ENCODE measurements at places on chromosomes 3 and 15.

DNA sequence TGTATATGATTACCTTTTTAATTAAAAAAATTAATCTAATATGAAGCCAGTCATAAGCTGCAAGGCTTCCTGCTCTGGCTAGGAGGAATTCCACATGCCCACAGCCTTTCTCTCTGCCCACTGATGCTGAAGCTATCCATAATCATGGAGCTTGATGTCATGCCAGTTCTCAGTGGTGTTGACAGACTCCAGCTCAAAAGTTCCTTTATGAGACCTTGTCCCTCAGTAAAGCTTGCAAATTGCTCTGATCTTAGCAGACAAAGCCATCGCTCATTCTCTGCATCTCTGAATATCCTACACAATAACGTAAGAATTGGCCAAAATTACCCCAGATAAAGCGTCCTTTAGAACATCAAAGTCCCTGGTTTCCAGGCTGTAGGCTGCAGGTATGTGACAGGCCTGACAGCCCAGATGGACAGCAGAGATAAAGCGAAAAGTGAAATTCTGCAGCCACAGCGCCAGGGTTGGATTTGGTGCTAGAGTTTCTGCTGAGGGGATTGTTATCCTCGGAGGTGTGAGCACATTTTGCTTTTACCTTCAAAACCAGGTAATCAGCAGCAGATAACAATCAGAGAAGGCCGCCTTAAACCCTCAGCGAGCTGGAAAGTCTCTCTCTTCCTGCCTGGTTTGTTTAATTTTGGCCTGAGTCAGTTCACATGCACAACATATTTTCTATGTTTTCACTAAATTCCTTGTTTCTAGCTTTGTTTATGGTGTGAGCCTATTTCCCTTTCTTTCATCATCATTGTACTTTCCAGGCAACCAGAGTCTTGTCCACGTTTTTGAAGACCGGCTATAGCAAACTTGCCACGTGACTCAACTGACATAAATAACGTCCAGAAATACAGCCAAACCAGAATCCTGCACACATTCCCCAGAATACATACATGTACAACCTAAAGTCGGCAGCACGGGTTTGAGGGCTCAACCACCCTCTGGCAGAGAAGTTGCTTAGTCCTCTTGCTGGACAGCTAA, 36.6 kb upstream of the ALDH1A3 start:
- no peak for DNase-seq

- no peak for DNase-seq
Observed at GRCh38 chr15:50426428-50426827, 2.2 kb downstream of the USP8 start.

DNA sequence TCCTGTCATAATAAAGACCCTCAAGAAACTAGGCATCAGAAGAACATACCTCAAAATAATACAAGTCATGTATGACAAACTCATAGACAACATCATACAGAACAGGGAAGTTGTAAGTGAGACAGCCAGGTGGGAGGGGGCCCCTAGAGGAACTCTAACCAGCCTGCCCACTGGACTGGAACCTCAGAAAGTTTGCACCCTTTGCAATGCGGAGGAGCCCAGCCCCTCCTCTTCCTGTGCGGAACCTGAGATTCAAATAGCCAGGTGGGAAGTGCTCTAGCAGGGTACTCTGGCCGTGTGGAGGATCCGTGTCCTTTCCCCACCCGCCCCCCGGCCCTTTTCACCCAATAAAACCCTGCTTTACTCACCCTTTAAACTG, 387.0 kb upstream of the CBLB start:
- no peak for DNase-seq

DNA sequence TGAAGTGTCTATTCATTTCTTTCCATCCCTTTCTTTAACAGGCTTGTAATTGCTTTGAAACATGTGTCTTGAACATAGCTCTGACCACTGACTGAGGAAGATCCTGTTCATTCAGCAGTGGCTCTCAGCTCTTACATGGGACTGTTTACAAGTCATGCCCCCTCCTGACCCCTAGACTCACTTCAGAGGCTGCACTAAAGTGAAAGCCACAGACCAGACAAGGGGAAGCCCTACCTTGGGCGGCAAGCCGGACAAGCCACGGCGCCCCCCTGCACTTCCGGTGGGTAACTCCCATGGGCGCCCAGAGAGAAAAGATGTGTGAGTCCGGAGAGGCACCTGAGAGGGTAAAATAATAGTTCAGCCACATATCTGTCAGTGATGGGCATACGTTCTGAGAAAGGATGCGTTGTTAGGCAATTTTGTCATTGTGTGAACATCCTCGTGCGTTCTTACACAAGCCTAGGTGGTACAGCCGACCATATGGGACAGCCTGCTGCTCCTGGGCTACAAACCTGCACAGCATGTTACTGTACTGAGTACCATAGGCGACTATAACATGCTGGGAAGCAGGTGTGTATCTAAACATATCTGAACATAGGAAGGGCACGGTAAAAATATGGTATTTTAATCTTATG, 116.2 kb downstream of the CHSY1 start:
- DNase-seq = no peak

DNA sequence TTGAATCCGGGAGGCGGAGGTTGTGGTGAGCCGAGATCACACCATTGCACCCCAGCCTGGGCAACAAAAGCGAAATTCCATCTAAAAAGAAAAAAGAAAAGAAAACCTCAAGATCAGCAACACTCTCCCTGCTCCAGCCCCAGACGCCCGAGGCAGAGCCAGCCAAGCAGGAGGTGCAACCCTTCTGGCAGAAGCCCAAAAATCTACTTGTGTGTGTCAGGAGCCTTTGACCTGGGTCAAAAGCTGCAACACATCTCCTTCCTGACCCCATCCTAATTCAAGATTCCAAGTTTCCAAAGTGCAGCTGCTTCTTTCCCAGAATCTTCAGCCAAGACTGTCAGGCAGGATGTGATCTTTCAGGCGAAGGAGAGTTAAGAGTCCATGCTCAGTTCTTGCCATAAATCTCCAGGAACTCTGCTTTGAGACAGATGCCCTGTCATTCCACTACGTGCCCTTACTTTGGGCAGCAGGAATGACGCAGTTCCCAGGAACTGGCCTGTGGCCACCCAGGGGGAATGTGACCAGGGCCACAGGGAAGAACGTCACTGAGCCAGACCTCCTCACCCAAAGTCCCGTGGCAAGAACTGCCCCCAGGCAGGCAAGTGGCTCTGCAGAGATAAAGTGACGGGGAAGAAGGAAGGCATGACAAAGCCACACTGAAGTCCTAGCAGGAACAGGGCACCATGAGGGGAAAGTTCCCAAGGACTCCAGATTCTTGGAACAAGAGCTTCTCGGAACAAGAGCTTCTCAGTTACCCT, 39.4 kb downstream of the SH3BP5 start:
- no peak for DNase-seq

- no peak for DNase-seq
Observed at GRCh38 chr15:83012636-83013035, 1.2 kb upstream of the C15orf40 start.

GRCh38 chr3:186569779-186570095, 783 bp upstream of the DNAJB11 start:
- no peak for DNase-seq

- DNase-seq = no peak
Observed at GRCh38 chr3:134471521-134472193, 14.1 kb downstream of the ANAPC13 start.

DNA sequence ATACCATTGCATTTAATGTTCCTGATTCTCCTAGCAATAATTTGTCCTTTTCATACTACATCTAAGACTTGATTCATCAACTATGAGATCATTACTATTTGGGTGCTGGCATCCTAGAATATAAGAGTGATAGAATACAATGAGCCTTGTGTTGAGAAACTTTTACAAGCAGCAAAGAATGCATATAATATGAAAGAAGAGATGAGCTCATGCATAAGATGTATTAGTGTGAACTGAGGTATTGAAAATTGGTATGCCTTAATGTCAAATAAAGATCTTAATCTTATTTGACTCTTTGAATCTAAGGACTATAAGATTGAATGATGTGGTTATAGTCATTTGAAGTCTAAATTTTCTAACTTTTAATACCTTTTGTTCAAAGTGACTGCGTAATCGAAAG, 220.0 kb upstream of the ARHGEF26 start:
- no peak for DNase-seq

GRCh38 chr3:129673012-129673411, 66.5 kb upstream of the PLXND1 start:
- DNase-seq = no peak

- DNase-seq = no peak
Observed at GRCh38 chr15:90154861-90155626, 46.1 kb upstream of the SEMA4B start.

DNA sequence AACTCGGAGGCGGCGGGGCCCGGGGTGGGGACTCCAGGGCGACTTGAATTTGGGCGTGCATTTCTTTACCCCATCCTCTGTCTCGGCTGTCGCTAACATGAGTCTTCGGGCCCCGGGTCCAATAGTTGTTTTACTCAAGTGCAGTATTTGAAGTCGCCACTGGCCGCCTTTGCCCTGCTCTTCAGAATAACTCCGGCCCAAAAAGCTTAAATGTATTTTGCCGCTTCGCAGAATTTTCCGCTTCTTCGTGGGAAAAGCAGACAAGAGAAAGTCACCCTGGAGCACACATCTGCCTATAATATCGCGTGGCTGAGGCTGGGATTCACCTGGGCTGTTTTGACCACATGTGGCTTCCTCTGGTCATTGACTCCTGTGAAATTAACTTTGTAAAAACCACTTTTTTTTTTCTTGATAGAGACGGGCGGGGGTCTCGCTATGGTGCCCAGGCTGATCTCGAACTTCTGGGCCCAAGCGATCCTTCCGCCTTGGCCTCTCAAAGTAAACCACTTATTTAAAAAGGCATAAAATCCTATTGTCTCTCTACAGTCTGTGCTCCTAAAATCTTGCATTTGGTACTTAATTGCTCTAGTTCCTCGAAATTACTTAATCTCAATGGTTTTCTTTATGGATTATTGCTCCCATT, 676 bp downstream of the CNOT10 start:
- no peak for DNase-seq

DNA sequence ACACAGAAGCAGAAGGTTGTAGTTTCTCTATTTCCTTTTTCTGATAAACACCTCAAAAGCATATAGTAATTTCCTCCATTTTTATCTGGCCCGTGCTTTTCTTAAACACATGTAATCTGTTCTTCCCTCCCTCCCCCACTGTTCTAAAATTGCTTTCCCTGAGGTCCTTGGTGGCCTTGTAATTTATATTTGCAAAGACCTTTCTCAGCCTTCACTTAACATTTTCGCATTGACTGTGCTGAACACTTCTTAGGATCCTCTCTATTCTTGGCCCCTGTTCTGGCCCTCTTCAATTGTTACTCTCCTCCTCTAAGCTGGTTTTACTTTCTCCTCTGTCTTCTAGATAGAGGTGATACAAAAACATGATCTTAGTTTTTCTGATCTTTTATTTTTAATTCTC, 28.3 kb downstream of the GAP43 start:
- no peak for DNase-seq
